ENCODE measurements at places on chromosomes 12 and 14. TPM values are rescaled to one million over a fixed set of nuclear protein-coding genes. Genes with fewer than 3 reads are reported as not detected.

Gene GLIPR1
- total RNA-seq = 5.4 TPM

Gene SLC8B1
- 25.2 TPM for total RNA-seq

Gene DLGAP5
- 11.6 TPM for total RNA-seq

Gene ESPL1
- total RNA-seq = 4.8 TPM

Gene NGB
- not detected for total RNA-seq

Gene CLEC4A
- total RNA-seq = not detected

Gene CLEC4D
- total RNA-seq = not detected

Gene NKX2-1
- total RNA-seq = not detected

Gene KRT75
- total RNA-seq = not detected

Gene C14orf132
- 2.8 TPM for total RNA-seq

Gene SIX6
- not detected for total RNA-seq

Gene KLC1
- 205 TPM for total RNA-seq

Gene OVCH1
- total RNA-seq = not detected

Gene KLRB1
- total RNA-seq = not detected

Gene EFS
- 0.17 TPM for total RNA-seq

Gene SERPINA3
- total RNA-seq = 0.05 TPM

Gene CACNA1C
- total RNA-seq = 0.14 TPM

Gene TMEM179
- total RNA-seq = not detected

Gene ARL1
- total RNA-seq = 105 TPM

Gene CCDC177
- not detected for total RNA-seq

Gene KRT77
- not detected for total RNA-seq

Gene SYNDIG1L
- not detected for total RNA-seq

Gene SYCP3
- not detected for total RNA-seq

Gene PTPN21
- 7.3 TPM for total RNA-seq

Gene TPH2
- not detected for total RNA-seq

Gene C3AR1
- 0.09 TPM for total RNA-seq

Gene KRT85
- total RNA-seq = not detected

Gene PRKAG1
- 48.2 TPM for total RNA-seq

Gene SNAPC1
- 27.3 TPM for total RNA-seq

Gene ZFHX2
- 0.23 TPM for total RNA-seq

Gene FLVCR2
- total RNA-seq = 15.8 TPM

Gene GLT8D2
- total RNA-seq = 3.4 TPM

Gene TBX5
- total RNA-seq = not detected

Gene P3H3
- total RNA-seq = 18.8 TPM

Gene ERP29
- total RNA-seq = 70.2 TPM

Gene SLCO1B1
- not detected for total RNA-seq

Gene NR1H4
- total RNA-seq = 0.34 TPM

Gene GPR68
- total RNA-seq = 0.74 TPM

Gene NOPCHAP1
- 8.0 TPM for total RNA-seq

Gene P2RX7
- 8.8 TPM for total RNA-seq
